ENCODE measurements at places on chromosomes 4 and X.

DNA sequence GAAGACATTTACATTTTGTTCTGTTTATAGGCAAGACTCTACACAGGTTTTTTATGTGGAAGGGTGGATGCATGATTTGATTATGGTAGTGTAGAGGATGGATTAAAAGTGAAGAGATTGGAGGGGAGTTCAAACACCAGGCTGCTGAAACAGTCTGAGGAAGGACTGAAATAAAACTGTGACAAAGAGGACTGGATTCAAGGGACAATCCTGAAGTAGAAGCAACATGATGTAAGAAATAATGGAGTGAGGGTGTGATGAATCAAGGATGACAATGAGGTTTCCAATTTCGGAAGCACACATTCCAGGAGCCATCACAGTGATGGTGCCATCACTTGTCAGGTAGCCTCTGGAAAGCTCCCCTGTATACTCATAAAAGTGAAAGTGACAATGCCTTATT, 103.5 kb downstream of the SYNPO2 start:
- no peak for DNase-seq

- DNase-seq: peak; percentile 34
Observed at GRCh38 chr4:25913056-25913850, 767 bp upstream of the SMIM20 start.

DNA sequence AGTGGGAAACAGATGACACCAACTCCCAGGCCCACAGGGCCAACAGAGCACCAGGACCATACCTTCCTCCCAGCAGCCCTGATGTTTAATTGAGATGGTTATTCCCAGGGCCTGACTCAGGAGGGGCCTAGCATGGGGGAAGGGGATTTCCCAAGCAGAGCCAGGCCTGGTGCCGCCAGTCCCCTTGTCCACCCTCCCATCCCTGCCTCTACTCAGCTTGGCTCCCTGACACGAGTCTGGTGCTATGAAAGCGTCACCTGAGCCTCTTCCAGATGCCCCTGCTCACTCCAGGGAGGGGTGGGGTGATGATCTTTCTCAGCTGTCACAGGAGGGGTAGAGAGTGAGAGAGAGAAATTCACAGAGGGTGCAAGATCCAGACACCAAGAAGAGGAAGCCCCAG, 72.7 kb downstream of the EFNB1 start:
- DNase-seq: no peak

- no peak for DNase-seq
Observed at GRCh38 chrX:15404401-15405096, 20.3 kb upstream of the VEGFD start.

GRCh38 chr4:2365913-2366210, 52.6 kb downstream of the ZFYVE28 start:
- no peak for DNase-seq

DNA sequence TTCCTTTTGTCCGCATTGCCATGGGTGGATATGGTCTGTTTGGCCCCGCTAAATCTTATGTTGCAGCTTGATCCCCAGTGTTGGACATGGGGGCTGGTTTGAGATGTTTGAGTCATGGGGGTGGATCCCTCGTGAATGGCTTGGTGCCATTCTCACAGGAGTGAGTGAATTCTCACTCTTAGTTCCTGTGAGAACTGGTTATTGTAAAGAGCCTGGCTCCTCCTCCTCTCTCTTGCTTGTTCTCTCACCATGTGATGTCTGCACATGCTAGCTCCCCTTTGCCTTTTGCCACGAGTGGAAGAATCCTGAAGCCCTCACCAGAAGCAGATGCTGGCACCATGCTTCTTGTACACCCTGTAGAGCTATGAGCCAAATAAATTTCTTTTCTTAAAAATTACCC, 22.6 kb upstream of the STBD1 start:
- no peak for DNase-seq

DNA sequence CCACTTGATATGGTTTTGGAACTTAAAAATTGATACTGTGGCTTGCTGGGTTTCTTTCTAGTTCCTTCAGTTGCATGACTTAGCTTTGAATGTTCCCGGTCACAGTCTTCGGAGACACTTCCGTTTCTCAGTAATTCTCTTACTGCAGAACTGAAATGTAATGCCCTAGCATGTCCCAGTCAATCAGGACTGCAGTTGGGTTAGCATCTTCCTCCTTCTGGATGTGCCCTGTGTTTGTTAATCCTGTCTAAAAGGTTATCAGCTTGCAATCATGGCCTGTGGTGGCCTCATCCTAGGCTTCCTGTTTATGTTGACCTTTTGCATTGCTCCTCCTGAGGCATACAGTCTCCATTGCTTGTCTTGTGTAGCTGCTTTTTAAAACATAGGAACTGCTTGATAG, 275.9 kb downstream of the ARHGAP10 start:
- no peak for DNase-seq

DNA sequence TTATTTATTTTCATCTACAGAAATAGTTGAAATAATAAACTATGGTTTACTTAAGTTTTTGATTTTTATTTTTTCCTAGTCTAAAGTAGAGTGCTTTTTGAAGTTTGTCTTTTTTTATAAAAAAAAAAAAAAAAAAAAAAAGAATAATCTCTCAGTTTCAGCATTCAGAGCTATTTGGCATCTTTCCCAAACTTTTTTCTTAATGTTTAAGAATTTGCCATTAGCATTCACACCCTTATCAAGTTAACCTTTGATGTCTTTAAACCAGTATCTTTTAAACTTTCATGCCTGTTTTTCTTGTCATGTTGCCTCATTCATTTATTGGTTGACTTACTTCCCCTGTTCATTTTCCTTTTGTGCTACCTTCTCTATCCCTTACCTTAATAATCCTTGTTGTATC, 60.9 kb upstream of the FHDC1 start:
- DNase-seq: no peak

DNA sequence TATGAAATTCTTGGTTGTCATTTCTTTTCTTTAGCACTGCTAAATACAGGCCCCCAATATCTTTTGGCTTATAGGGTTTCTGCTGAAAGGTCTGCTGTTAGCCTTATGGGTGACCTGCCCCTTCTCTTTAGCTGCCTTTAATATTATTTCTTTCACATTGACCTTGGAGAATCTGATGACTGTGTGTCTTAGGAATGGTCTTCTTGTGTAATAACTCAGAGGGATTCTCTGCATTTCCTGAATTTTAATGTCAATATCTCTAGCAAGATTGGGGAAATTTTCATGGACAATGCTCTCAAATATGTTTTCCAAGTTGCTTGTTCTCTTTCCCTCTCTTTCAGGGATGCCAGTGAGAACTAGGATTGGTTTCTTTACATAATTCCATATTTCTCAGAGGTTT, 292.4 kb downstream of the SLC7A11 start:
- DNase-seq: no peak

- no peak for DNase-seq
Observed at GRCh38 chrX:14274691-14275090, 245.0 kb upstream of the GEMIN8 start.

DNA sequence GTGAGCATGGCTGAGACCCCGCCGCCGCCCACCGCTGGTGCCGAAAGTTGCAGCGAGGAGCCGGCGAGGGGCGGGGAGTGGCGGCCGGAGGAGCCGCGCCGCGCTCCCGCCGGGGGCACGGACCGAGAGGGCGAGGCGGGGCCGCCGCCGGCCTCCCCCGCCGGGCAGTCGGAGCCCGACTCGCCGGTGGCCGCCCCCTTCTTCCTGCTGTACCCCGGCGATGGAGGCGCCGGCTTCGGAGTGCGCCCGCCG, 16.5 kb downstream of the UTP3 start:
- no peak for DNase-seq

DNA sequence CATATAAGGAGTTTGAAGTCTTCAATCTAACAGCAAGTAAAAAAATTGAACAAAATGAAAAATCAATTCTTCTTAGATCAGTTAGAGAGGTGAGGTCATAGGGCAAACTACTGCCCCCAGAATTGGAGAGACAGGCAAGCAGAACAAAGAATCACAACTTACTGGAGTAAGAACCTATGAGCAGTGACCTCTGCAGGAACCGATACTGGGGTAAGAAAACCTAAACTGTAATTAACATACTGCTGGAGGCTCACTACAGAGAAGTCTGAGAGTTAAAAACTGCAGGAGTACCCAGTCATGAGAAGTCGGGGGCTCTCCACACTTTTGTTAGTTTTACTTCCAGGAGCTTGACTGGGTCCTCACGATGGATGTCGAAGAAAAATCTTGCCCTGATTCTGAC, 16.0 kb downstream of the CLDN22 start:
- no peak for DNase-seq

DNA sequence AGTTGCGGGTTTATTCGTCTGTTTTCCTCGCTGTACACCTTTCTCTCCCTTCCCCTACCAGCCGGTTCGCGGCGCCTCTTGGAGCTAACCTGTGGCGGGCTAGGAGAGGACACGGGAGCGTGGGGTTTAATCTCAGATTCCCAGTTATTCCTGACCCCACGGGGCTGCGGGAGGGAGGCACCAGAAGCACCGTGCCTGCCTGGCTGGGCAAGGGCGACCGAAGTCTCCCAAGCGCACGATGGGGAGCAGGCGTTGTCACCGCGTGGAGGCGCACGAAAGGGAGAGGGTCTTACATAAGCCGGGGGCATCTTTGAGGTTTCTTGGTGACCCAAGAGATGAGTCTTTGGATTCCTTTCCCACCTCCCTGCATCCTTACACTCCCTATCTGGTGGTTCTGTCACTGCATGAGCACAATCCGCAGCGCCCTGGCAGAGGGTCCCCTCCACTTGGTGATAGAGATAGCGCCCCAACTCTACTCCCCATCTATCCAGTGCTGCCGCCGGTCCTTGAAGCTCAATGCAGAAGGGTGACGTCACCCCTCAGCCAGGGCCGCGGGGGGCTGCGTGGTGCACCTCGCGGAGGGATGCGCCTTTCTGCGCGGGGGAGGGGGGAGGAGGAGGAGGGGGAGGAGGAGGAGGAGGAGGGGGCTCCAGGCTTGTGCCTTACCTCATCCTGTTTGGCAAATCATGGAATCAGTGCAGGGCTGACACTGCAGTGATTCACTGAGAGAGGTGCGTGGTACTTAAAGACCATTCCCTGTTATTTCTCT, 793 bp downstream of the TSPAN7 start:
- no peak for DNase-seq

- DNase-seq: no peak
Observed at GRCh38 chr4:16585053-16585452, 313.4 kb downstream of the LDB2 start.

DNA sequence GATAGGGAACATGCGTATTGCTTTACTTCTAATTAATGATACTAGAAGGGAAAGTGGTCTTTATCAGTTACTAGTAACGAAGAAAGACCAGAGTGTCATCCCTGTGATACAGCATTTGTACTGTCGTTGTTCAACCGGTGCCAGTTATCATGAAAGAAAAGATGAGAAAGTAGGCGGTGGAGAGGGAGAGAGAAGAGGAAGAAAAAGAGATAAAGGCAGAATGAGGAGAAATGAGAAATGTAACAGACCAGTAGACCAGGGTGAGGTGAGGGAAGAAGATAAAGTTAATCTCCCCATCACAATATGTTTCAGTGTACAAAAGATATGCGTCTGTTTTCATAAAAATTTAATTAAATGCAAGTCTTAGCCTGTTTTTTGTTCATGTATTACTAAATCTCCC, 135.2 kb upstream of the HPGD start:
- no peak for DNase-seq

GRCh38 chr4:80139671-80140070, 57.6 kb upstream of the PRDM8 start:
- no peak for DNase-seq

DNA sequence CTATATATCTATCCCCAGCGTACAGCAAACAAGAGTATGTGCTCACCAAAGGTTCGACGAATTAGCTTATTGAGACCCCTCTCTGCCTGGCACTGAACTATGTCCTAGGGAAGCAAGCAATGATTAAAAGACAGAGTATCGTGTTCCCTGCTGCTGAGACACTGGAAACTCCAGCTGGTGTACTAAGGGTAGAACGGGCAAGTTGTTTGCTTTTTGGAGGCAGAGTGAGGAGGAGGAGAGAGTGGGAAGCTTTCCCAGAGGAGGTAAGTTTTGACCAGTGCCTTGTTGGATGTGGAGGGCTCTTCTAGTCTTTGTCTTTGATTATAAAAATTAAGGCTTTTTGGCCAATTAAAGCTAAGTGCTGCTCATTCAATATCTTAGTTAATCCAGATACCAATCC, 61.7 kb downstream of the PJA1 start:
- DNase-seq: no peak

- no peak for DNase-seq
Observed at GRCh38 chr4:155748039-155748438, 10.8 kb upstream of the GUCY1B1 start.

DNA sequence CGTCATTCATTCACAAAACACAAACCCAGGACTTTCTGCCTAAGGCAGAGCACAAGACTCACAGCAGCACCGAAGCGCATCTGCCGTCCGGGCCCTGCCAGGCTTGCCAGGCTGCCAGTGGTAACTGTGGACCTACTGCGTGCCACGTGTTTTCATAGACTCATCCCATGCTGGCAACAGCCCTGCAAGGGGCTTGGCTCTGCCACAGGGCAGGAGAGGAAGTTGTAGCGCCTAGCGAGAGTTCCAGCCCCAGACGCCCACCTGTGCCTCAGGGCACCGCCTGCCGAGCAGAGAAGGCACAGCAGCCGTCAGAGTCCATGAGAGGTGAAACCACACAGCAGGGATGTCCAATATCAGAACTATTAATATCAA, 18.9 kb upstream of the MRFAP1 start:
- DNase-seq: no peak

DNA sequence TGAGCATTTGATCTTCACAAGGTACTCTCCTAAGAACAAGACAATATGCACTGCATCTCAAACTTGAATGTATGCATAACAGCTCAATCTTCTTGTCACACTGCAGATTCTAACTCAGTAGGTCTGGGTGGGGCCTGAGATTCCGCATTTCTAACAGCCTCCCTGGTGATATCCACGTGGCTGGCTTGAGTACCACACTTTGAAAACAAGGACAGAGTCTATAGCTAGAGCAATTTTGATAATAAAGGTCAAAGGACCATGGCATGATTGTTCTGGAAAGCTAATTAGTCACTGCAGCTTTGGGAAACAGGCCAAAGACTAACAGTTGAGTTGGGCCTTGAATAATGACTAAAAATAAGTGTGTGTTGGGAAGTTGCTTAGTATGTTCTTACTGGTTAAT, 213.3 kb downstream of the GBA3 start:
- no peak for DNase-seq

- no peak for DNase-seq
Observed at GRCh38 chrX:131609480-131609879, 65.6 kb downstream of the OR13H1 start.

- no peak for DNase-seq
Observed at GRCh38 chr4:98261405-98262291, 464 bp downstream of the RAP1GDS1 start.

DNA sequence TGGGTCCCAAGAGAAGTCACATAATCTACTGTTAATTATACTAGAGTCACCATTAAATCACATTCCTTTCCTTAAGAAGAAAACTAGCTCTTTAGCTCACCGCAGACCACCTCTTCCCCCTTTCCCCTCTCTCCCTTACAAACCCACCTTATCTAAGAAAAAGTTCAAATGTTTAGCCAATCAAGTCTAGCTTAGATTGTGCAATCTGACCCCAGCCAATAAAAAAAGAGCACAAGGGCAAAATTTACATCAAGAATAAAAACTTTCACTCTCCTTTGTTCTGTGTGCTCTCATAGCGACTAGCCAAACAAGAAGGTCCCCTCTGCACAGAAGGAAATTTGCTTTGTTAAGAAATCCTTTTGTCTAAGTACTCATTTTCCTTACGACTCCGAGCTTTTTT, 76.3 kb downstream of the TMEM156 start:
- no peak for DNase-seq
